ENCODE measurements at places on chromosomes 6 and 20. TPM values are rescaled to one million over a fixed set of nuclear protein-coding genes. Genes with fewer than 3 reads are reported as not detected.

DNA sequence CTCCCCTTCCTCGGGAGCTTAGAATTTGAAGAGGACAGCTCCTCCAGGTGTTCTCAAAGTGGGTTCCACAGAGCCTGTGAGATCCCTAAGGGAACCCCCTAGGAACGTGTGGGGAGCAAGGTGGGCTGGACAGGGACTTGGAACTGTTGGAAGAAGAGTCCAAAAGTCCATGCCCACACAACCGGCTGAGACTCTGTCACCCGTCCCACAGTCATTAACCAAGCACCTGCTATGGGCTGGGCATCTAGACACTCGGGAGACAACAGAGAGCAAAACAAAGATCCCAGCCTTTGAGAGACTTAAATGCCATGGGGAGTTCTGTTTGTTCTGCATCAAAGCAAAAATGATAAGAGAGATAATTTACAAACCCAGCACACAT, 51.9 kb upstream of the SAYSD1 start:
- no peaks in the 10 kb centered on the region for H3K27me3 ChIP-seq
- H3K27ac ChIP-seq = no peak overlapping the region
- H3K4me3 ChIP-seq = no peak overlapping the region
- no peaks in the 10 kb centered on the region for H3K36me3 ChIP-seq
- no peak for DNase-seq

PGC gene
- not detected for total RNA-seq

- DNase-seq = no peak
- no peaks in the 10 kb centered on the region for H3K36me3 ChIP-seq
- H3K27ac ChIP-seq = no peak overlapping the region
- no peak overlapping the region for H3K4me3 ChIP-seq
- H3K4me1 ChIP-seq = no peaks in the 10 kb centered on the region
Measured at GRCh38 chr20:63343460-63344445, 17.4 kb downstream of the CHRNA4 start.

SNHG17 gene
- 30.1 TPM for total RNA-seq

MYT1 gene
- total RNA-seq = not detected

DEF6 gene
- 215 TPM for total RNA-seq

DNA sequence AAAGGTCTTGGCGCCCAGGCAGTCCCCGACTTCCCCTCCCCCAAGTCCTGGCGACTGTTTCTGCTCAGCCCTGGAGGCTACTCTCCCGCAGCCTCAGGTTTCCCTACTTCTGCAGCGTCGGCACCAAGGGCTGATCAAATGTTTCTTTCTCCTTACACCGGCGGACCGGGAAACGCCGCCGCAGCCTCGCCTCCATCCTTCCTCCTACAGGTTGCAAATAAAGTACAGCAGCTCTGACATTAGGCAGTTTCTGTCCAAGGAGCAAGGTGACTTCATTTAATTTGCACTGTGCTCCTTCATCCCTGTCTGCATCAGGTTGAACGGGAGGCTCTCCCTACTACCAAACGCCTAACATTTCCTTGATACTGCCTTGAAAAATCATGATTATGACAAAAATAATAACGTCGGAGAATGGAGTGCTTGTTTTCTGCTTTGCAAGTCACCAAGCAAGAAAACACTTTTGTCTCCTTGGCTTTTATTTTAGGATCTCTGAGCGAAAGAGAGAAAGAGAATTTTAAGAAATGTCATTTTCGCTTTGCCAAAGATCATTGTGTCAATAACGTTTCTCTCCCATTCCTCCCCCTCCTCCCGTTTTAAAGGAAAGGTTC, 1.0 kb downstream of the CLIC5 start:
- H3K36me3 ChIP-seq = peaks cover 6% of the 10 kb centered on the region
- peaks cover 61% of the 10 kb centered on the region for H3K4me1 ChIP-seq
- peak overlapping the region; percentile 85 for H3K4me3 ChIP-seq
- H3K27ac ChIP-seq = peak overlapping the region; percentile 66
- H3K27me3 ChIP-seq = peaks cover 20% of the 10 kb centered on the region

- H3K36me3 ChIP-seq = no peaks in the 10 kb centered on the region
- no peak overlapping the region for H3K4me3 ChIP-seq
- peaks cover 35% of the 10 kb centered on the region for H3K27me3 ChIP-seq
- no peak for DNase-seq
Measured at GRCh38 chr20:31962761-31963160, 5.2 kb upstream of the XKR7 start.

ANGPT4 gene
- total RNA-seq = not detected

OLIG3 gene
- total RNA-seq = 0.45 TPM

HCRTR2 gene
- total RNA-seq = not detected

SERPINB6 gene
- 20.1 TPM for total RNA-seq

Data from activated CD4-positive, alpha-beta memory T cell treated with anti-CD3 and anti-CD28 coated beads, Interleukin-2, amount 10 ng/mL, durations not matched to agents 7 days and 5 days (primary cell).